ENCODE measurements at places on chromosomes 12 and 14.

DNA sequence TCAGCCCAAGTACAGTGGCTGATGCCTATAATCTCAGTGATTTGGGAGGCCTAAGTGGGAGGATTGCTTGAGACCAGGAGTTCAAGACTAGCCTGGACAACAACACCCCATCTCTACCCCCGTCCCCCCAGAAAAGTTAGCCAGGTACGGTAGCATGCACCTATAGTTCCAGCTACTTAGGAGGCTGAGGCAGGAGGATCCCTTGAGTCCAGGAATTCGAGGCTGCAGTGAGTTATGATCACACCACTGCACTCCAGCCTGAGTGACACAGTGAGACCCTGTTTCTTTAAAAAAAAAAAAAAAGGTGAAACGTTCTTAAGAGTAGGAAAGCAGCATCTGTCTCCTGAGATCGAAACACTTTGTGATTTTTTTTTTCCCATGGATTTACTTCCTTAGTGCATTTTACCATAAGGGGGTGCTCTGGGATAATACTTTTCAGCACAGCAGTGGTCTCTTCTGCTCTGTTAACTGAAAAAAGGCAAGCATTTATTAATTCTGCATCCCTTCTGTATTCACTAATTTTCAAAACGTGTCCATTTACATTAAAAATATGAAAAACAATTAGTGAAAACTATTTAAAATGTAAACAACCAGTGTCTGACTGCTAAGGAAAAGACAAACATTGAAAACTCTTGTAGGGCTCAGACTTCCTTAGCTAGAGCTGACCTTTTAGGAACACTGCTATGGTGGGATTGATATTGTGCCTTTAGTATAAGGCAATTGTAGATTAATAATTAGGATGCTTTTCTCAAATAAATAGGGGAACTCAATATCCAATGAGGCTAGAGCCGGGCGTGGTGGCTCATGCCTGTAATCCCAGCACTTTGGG, 31.2 kb upstream of the USP44 start:
- no peak for DNase-seq

DNA sequence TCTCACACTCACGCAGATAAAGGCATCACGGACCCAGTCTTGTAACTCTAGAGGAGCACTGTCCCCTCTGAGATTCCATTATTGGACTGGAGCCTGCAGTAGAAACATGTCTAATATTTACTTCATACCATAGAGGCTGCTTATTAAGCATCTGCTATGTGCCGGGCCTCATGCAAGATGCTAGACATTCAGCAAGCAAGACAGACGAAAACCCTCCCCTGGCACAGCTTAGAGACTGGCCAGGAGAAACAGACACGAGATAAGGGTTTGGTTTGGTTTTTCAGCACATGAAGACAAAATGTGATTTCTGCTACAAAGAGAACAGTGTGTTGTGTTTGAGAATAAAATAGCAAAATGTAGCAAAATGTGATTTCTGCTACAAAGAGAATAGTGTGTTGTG, 719.2 kb downstream of the MED13L start:
- no peak for DNase-seq

GRCh38 chr14:35292770-35293561, 784 bp downstream of the PSMA6 start:
- DNase-seq = no peak

DNA sequence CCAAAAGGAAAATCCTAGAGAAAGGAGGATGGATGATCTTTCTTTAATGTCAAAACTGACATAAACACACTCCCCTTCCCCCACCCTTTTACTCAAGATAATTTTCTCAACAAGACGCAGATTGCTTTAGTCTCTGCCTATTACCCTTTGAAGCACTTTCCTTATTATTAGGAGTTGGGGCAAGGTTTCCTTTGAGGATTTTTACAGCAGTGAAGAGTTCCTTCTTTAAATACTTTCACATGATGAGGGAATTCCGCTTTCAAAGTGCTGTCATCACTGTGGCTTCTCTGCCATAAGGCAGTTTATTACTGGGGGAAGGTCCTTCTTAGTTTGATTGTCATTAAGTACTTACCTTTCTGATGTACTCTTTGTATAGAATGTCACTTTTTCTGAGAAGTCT, 172.1 kb downstream of the MSRB3 start:
- no peak for DNase-seq

GRCh38 chr14:51652168-51653078, 713 bp downstream of the FRMD6 start:
- DNase-seq = peak; percentile 52

DNA sequence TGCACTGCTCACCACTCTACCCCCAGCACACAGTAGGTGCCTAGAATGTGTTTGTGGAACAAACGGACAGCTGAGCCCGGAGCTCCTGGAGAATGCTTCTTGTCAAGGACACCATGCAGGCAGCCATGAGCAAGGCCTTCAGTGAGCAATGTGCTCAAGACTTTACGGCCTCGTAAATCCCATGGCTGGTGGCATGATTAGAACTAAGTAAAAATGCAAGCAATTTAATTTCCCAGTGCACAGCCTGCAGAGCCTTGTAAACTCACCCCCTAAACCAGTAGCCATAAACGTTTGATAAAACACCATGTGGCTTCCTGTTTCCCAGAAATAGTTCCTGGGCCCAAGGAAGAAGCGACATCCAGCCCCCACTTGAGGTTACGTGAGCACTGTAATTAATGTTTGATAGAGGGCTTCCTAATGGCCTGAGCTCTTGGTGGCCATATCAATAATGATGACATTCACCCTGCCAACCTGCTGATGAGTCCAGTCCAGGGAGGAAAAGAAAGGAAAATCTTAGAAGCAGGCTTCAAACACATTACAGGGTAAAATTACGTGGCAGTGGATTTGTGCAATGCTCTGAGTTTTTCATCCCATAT, 36.4 kb upstream of the FICD start:
- DNase-seq = no peak

- no peak for DNase-seq
Observed at GRCh38 chr12:104423273-104423672, 33.5 kb upstream of the CHST11 start.

DNA sequence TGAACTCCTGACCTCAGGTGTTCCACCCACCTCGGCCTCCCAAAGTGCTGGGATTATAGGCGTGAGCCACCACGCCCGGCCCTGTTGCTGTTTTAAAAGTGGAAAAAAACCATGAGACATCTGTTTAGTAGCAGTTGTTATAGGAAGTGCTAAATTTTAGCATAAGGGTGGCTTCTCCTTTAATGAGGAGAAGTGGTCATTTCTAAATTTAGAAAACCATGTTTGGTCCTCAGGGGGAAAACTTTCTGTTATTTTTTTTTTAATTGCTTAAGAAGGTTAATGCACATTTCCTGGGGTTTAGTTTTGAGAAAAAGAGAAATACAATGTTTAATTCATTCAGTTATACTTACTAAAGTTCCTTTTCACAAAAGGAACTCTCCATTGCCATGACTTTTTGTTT, 102.1 kb downstream of the MYRFL start:
- DNase-seq = no peak

DNA sequence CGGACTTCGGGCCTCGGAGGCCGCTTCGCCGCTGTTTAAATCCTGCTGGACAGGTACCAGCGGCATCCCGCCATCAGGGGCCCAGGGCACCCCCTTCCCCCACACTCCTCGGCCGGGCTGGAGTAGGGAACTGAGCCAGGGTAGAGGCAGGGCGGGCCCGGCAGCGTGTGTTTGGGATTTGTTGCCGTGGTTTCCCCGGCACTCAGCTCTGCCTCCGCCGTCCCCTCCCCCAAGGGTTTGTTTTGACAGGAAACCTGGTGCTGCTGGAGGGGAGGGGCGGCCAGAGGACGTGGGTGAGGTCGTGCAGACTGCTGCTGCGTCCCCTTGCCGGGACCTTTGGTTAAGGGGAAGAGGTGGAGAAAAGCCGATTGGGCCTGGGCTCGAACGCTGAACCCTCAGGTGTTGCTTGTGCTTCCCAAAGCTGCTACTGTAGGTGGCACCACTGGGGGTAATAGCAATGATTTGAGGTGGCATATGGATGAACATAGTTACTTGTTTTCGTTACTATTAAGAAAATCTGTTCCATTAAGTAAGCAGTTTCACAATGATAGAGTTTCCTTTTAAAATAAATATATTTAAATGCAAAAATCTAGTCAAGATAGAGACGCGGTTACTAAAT, 778 bp downstream of the TCP11L2 start:
- DNase-seq = peak; percentile 97

DNA sequence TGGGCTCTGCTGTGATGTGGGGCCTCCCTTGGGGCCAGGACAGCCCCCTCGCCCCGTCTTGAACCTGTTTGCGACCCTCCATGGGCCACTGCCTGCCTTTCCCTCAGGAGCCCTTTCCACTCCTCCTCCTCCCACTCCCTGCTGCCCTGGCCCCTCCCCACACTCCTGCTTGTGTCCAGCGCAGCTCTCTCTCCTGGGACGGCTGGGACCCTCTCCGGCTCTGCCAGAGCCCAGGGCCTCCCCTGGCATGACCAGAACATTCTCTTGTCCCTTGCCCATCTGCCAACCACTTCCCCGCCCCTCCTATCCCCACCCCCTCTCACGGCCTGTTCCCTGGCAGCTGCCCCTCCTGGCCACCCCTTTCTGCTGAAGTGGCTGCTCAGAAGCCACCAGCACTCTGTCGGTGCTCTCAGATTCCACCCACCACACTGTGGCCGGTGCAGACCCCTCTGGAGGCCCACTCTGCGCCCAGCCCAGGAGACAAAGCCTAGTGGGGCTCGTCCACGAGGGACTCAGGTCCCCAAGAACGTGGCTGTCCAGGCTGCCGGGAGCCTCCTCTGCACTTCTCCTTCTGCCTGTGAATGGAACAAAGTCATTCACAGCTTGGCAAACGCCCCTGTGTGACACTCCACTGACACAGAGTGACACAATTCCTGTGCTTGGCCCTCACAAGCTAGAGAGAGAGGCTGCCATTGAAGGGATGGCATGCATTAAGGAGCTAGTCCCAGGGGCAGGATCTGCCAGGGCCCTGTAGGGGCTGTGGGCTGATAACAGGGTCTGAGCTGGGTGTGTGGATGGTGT, 1.4 kb downstream of the ASPG start:
- no peak for DNase-seq

DNA sequence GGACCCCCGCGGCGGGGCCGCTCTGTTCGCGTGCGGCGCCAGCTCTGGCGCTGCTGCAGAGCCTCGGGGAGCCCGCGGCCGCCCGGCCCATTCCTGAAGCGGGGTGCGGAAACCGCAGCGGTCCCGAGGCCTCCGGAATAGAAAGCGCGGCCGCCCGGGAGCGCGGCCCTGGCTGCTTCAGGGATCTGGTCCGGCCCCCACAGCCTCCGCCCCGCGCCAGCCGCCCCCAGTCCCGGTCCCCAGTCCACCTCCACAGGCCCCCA, 204 bp downstream of the HSP90AA1 start:
- no peak for DNase-seq

DNA sequence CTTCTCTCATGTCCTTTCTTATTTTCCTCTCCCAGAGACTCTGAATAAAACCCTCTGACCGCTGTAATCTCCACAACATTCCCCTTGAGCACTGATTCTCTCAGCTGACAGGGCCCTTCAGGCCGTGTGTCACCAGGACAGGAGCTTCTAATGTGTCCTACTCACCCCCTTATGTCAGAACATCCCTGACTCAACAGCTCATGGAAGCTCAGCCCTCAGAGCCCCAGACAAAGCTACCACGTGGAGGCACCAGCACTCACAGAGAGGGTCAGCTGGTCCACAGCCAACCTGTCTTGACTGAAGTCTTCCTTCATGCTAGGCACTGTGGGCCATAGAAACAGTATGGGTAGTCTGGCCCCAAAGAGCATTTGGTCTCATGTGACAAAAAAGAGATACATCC, 49.8 kb downstream of the SMUG1 start:
- DNase-seq = no peak

DNA sequence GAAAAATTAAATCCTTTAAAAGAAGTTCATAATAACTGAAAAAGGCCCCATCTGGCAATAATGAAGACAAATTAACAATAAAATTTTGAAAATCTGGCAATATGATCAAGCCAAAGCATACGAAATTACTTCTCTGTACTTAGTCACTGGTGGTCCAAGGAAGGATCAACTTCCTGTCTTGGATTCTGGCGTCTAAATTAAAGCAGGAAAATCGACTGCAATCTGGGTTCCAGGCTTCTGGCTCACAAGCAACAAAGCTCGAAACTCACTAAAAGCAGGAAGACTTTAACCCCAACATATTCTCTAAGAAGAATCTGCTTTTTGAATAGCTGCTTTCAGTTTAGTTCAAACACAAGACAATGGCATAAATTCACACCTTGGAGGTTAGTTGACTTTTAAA, 49.7 kb downstream of the LRIG3 start:
- DNase-seq = no peak

DNA sequence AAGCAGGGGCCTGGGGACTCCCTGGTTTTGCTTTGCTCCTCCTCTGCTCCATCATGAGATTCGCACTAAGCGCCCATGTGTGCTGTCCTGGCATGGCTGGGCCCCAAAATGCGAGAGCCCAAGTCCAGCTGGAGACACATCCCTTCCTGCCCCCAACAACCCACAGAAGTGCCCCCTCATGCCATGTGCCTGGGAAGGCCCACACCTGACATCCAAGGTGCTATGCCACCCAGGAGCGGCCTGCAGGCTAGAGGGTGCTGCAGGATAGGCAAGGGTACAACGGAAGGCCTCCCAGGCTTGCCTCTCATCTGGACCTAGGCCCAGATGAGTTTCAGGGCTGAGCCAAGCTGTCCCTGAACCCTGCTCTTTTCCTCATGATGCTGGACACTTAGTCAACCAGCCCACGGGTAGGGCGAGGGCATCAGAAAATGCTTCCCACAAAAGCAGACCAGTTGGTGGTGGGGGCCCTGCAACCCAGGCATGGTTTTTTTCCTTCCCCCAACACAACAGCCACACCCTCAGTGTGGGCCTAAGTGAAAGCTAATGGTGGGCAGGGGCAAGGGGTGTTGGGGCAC, 13.2 kb upstream of the KRT80 start:
- DNase-seq = no peak

DNA sequence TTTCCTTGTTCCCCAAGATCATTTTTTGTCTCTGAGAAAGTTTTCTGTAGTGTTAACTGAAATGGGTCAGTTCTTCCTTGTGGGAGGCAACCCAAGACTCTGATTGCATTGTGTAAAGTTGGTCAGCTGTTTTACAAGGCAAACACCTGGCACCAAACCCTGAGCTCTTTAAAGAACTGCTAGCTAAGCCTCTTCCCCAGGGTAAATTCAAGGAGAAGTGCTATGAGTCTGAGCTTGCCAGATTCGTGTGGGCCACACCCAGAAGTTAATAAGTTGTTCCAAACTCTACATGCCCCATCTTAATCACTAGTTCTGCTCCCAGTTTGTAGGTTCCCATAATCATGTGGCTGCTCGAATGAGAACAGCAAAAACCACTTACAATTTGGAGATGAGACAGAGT, 214.5 kb downstream of the BTG1 start:
- no peak for DNase-seq

DNA sequence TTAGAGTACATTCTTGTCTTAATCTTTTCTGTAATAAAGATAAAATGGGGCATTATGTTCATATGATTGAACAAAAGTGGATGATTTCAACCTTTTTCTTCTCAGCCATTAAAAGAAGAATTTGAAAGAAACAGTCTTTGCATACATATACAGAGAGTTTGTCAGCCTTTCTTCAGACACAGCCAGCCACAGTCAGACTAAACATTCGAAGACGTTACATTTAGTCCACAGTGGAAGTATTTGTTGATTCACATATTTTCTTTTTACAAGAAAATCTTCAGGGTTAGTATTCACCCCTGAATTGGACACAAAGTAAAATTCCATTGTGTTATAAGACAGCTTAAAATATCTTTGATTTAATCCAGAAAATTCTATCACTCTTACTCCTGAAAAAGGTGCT, 36.2 kb downstream of the ETV6 start:
- no peak for DNase-seq
